ENCODE measurements at places on chromosomes 2 and 18.
A peak's percentile ranks its signal among the peaks of the same experiment; 100 is the strongest.

DNA sequence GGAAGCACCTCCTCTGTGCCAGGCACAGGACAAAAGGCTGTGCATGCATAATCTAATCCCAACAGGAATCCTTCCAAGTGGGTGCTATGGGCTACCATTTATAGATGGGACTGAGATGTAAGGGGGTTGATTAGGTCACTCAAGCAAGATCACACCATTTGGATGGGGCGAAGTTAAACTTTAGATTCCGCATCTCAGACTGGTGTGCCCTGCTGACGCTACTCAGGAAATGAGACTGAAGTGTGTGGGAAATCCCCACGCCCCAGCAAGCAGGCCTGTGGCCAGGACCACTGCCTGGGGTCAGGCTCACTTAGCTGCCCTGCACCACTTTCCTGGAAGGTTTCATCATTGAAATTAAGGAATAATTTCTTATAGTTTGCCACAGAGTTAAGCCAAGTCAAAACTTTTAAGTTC lies 70.5 kb upstream of the PPP1CB start:
- no peak for DNase-seq

DNA sequence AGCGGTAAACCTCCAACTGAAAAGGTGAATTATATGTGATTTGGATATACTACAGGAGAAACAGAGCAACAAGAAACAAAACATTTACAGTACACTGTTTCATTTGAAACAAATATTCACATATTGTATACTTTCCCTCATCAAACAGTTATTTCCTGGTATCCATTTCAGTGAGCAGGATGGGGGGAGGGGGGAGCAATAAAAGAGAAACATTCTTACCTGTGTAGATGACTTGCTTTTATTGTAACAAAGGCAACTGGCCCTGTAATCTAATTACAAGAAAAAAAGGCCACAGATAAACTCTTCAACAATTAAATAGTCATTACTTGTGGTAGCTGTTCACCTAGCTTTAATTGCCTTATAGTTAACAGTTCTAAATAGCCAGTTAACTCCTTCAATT lies 3.9 kb upstream of the PPP1CB start:
- no peak for DNase-seq

GRCh38 chr2:75582840-75583239 lies 22.1 kb upstream of the EVA1A start:
- no peak for DNase-seq

DNA sequence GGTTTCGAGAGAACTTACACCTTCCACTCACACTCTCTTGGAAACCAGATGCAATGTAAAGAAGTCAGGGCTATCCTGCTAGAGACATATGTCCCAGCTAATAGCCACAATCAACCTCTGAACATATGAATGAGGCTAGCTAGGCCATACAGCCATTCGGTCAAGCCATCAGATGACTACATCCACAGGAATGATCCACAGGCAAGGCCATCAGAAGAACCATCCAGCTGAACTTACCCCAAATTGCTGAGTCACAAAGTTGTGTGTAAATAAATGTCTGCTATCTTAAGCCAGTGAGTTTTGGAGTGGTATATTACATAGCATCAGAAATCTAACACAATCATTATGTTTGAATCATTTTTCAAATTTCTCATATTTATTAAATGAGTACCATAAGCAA lies 5.2 kb upstream of the SPAST start:
- DNase-seq, result no peak

GRCh38 chr2:120887320-120887697 lies 151.6 kb downstream of the GLI2 start:
- peak; percentile 39 for DNase-seq

DNA sequence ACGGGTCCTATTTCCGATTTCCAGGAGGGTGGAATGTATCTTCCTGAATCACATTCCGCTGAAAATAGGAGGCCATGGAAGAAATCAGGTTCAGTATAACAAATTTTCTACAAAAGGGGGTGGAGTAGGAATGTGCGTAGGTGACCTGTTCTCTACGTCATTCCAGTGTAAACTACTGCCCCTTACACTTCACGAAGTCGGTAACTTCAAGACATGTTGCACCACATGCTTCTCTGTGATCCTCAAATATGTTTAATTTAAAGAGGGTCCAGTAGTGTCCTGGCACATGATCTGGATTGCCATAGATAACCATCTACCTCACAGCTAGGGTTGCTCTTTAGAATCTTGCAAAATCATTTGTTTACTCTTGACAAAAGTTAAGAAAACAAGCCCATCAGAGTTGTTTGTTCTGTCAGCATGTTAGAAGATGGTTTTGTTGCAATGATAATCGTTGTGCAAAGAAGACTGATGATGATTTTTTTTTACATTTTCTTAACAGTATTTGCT lies 7.5 kb upstream of the CPS1 start:
- no peak for DNase-seq

DNA sequence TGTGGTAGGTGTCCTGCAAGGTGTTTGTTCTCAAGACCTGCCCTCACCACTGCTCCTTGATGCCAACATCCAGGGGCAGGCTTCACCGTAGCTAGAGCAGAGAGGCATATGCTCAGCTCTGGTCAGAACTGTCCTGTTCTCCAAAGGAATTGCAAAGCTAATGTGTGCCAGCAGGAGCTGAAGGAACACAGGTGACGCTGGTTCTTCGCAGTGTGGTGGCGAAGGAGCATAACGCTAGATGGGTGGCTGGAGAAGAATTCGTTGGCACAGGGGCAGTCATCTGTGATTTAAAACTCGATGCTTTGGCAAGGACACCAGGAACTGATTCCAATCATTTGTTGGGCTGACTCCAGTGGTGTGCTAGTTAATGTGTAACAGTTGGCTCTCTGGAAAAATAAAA lies 11.4 kb upstream of the PER2 start:
- no peak for DNase-seq

GRCh38 chr2:200471324-200471848 lies 38.5 kb downstream of the KCTD18 start:
- peak; percentile 9 for DNase-seq

DNA sequence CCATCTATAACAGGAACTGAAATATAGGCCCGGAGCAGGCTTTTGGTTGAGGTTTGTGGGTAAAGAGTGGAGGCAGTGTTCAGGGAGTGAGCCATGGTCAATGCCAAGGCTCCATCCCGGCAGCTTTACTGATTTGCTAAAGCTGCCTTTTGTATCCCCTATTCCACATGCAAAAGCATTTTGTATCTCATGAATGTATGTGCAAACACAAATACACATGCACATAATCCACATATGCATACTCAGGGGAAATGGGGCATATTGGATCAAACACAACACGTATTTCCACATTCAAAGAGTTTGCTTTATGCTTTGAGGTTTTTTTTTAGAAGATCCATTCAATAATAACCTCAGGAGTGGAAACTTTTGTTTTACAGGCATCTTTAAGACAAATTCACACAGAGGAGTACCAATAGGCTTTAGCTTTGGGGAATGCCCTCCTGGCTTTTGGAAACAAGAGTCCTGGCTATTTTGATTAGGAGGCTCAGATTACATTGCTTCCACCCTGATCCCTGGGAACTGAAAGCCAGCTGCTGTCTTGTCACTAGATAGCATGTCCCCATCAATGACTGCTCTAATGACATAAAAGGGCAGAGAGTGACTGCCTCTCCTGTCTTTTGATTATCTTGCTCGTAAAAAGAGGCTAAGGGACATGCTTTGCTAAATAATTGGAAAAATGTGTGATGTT lies 263.2 kb downstream of the EN1 start:
- no peak for DNase-seq

GRCh38 chr2:242063436-242063835 lies 193.9 kb downstream of the RTP5 start:
- no peak for DNase-seq

- no peak for DNase-seq
Measured at GRCh38 chr2:8421658-8422449, 260.0 kb upstream of the ID2 start.

GRCh38 chr2:70978341-70979179 lies at the start of gene ANKRD53:
TSS of gene ANKRD53 (plus strand) at chr2:70978630. CDS start at chr2:70978646, 16 bp downstream.
- peak; percentile 66 for DNase-seq
